ENCODE measurements at places on chromosomes 5 and 9.

- peaks cover 9% of the 10 kb centered on the region for H3K36me3 ChIP-seq
- H3K4me1 ChIP-seq: peaks cover 20% of the 10 kb centered on the region
- no peak for DNase-seq
- peaks cover 6% of the 10 kb centered on the region for H3K27me3 ChIP-seq
- H3K27ac ChIP-seq: no peak overlapping the region
These were observed 3.4 kb upstream of the DCTN4 start for GRCh38 chr5:150762211-150762610.

DNA sequence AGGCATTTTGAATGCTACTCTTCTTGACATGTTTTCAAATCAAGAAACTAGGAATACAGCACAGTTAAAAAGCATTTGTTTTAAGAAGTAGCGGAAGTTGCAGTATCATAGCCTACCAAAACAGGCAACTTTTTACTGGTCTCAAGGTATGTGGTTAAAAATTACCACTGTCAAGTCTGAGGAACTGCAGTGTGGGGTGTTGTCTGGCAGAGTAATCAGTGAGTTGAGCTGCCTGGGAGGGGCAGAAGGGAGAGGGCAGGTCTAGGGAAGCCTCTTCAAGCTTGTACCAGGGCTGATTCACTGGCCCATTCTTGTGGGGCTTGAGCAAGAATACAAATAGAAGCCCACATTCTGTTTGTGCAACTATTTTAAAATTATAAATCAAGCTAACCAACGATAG is 42.4 kb upstream of the SV2C start:
- H3K36me3 ChIP-seq: no peaks in the 10 kb centered on the region
- H3K27me3 ChIP-seq: peaks cover 31% of the 10 kb centered on the region
- H3K27ac ChIP-seq: no peak overlapping the region
- H3K4me3 ChIP-seq: no peak overlapping the region
- H3K4me1 ChIP-seq: peaks cover 5% of the 10 kb centered on the region

GRCh38 chr5:68242743-68243142 is 27.2 kb downstream of the PIK3R1 start:
- H3K27me3 ChIP-seq: no peaks in the 10 kb centered on the region
- DNase-seq: no peak
- no peak overlapping the region for H3K4me3 ChIP-seq
- peaks cover 18% of the 10 kb centered on the region for H3K36me3 ChIP-seq

DNA sequence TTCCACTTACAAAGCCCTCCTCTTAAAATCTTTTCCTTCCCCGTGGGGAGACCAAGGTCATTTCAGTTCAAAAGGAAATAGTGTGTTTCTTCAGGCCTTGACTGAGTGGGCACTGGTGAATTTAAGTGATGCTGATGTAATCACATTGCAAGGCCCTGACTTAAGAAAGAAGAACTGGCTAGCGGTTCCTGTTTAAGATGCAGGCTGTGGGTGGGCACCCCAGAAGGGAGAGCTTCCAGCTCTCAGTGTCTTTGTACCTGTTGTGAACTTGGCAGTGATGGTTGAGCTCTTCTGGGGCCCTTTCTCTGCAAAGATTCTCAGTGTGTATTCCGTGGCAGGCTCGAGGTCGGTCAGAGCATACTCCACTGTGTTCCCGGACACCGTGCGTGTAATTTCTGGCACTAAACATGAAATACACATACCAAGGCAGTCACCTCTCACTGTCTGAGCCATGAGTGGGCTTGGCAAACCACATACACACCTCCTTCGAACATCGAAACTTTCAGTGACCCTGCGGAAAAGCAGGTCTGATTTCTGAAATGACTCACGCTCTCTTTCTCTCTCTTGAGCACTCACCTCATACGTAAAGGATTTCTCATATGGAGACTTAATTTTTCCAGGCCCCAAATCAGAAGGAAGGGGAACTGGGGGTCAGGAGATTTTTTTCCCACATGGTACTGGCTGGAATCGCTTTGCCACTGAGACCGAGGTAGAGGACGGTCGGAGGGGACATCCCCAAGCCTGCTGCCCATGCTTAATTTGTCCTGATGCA is 81.9 kb downstream of the TNC start:
- H3K4me1 ChIP-seq: peaks cover 9% of the 10 kb centered on the region
- H3K4me3 ChIP-seq: peak overlapping the region; percentile 17
- no peaks in the 10 kb centered on the region for H3K36me3 ChIP-seq

GRCh38 chr5:59756373-59757035 is 137.0 kb downstream of the PDE4D start:
- H3K4me1 ChIP-seq: peaks cover 6% of the 10 kb centered on the region
- no peaks in the 10 kb centered on the region for H3K36me3 ChIP-seq
- H3K27ac ChIP-seq: peak overlapping the region; percentile 66
- no peaks in the 10 kb centered on the region for H3K27me3 ChIP-seq
- no peak for DNase-seq
- H3K4me3 ChIP-seq: no peak overlapping the region

GRCh38 chr5:74316064-74316603 is 324.4 kb downstream of the ENC1 start:
- H3K27ac ChIP-seq: no peak overlapping the region
- no peak for DNase-seq
- H3K4me1 ChIP-seq: peaks cover 2% of the 10 kb centered on the region
- no peaks in the 10 kb centered on the region for H3K36me3 ChIP-seq
- H3K27me3 ChIP-seq: peaks cover 21% of the 10 kb centered on the region

DNA sequence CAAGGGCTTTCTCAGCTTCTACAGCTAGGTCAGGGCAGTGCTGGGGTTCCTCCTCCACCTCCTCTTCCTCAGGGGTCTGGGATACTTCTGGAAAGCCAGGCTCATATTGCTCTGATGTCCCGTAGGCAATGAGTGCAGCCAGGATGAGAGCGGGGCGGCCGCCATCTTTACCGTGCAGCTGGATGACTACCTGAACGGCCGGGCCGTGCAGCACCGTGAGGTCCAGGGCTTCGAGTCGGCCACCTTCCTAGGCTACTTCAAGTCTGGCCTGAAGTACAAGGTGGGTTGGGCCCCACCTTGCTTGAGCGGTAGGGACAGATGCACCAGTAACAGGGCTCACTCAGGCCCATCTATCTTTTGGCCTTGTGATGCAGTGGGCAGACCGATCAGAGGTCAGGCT is 34.8 kb downstream of the GSN start:
- H3K4me1 ChIP-seq: peaks cover 29% of the 10 kb centered on the region
- H3K27me3 ChIP-seq: peaks cover 6% of the 10 kb centered on the region
- H3K36me3 ChIP-seq: peaks cover 14% of the 10 kb centered on the region
- no peak overlapping the region for H3K4me3 ChIP-seq
- no peak for DNase-seq

GRCh38 chr9:113715086-113715485 is 161.0 kb upstream of the ZNF618 start:
- H3K27ac ChIP-seq: no peak overlapping the region
- no peak for DNase-seq
- H3K4me1 ChIP-seq: no peaks in the 10 kb centered on the region
- H3K27me3 ChIP-seq: peaks cover 31% of the 10 kb centered on the region
- no peak overlapping the region for H3K4me3 ChIP-seq

- no peak overlapping the region for H3K27ac ChIP-seq
- no peak overlapping the region for H3K4me3 ChIP-seq
- peaks cover 14% of the 10 kb centered on the region for H3K27me3 ChIP-seq
- no peak for DNase-seq
- H3K36me3 ChIP-seq: no peaks in the 10 kb centered on the region
These were observed 61.8 kb downstream of the GDA start for GRCh38 chr9:72211047-72211446.

DNA sequence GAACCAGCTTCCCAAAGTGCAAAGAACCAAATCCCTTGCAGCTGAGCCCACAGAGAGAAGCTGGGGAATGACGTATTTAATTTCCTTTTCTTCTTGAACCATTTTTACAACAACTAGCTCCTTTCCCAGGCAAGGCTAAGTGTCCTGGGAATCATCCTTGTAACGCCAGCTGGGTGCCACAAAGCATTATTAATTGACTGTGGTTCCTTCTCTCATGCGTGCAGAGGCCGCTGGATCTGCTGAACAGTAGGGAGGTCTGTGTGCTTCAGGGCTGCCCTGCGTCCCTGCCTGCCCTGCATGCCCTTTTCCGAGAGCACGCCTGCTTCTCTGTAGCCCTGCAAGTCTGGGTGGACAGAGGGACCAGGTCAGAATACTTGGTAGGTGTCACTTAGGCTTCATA is 124.1 kb upstream of the OTULINL start:
- no peaks in the 10 kb centered on the region for H3K27me3 ChIP-seq
- DNase-seq: no peak
- peaks cover 28% of the 10 kb centered on the region for H3K36me3 ChIP-seq
- no peak overlapping the region for H3K27ac ChIP-seq

DNA sequence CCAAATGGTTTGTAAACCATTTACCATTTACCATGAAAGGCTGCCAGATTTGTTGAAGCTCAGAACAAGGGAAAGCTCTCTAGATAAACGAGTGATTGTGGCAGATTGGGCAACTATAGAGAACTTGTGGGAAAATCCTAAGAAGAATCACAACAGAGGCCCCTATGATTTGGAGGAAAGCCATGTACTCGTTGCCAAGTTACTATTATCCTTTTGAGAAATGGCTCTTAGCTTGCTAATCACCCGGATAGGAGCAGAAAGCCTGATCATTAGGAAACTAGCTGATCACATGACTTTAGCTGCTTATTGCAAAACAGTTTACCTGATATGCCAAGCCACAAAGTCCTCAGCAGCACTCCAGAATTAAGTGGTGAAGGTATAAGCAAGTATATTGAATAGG is 23.5 kb upstream of the ATG10 start:
- H3K4me1 ChIP-seq: no peaks in the 10 kb centered on the region
- no peak overlapping the region for H3K4me3 ChIP-seq
- no peak overlapping the region for H3K27ac ChIP-seq
- H3K36me3 ChIP-seq: no peaks in the 10 kb centered on the region
- H3K27me3 ChIP-seq: no peaks in the 10 kb centered on the region

DNA sequence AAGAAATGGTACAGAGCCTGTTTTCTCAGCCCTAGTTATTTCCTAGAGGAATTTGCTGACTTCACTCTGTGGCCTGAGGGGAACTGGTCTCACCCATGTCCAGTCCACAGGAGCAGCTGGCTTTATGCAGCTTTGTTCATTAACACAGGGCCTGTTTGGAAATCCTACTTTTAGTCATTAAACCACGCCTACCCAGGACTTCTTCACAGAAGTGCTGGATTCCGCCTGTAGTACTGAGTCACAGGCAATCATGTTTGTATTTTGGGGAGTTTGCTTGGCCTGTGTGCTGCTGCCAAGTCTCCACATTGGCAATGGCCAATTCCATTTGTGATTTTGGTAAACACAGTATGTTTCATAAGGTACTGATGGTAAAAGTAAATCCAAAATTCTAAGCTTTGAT is 52.8 kb downstream of the CTNND2 start:
- H3K4me1 ChIP-seq: no peaks in the 10 kb centered on the region
- no peak overlapping the region for H3K4me3 ChIP-seq
- no peak for DNase-seq
- H3K27me3 ChIP-seq: no peaks in the 10 kb centered on the region
- H3K27ac ChIP-seq: no peak overlapping the region

DNA sequence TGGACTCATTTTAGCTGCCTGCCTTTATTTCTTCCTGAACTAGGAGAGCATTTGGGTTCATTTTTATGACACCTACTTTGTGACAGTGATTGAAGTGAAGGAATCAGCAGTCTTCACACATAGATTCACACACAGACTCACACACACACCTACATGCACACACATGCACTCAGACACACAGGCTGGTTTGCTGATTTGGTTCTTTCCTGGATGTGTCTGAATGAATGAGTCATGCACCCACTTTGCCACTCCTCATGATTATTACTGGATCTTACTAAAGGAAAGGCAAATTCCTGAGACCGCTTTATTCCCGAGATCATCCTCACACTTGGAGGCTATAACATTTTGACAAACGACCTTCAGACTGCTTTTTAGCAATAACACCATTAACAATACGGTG is 529.5 kb downstream of the AGTPBP1 start:
- no peak overlapping the region for H3K27ac ChIP-seq
- no peak overlapping the region for H3K4me3 ChIP-seq

GRCh38 chr5:44932922-44933585 is 124.3 kb downstream of the MRPS30 start:
- H3K36me3 ChIP-seq: no peaks in the 10 kb centered on the region
- no peak overlapping the region for H3K27ac ChIP-seq
- no peak for DNase-seq
- H3K4me1 ChIP-seq: no peaks in the 10 kb centered on the region
- H3K27me3 ChIP-seq: no peaks in the 10 kb centered on the region
- H3K4me3 ChIP-seq: no peak overlapping the region

GRCh38 chr5:168721002-168721753 is 142.0 kb upstream of the PANK3 start:
- H3K27me3 ChIP-seq: peaks cover 13% of the 10 kb centered on the region
- no peak overlapping the region for H3K4me3 ChIP-seq
- no peaks in the 10 kb centered on the region for H3K4me1 ChIP-seq
- H3K27ac ChIP-seq: no peak overlapping the region
- no peak for DNase-seq

GRCh38 chr9:107630156-107630555 is 140.6 kb upstream of the KLF4 start:
- no peak overlapping the region for H3K27ac ChIP-seq
- H3K27me3 ChIP-seq: peaks cover 22% of the 10 kb centered on the region
- no peak for DNase-seq
- no peak overlapping the region for H3K4me3 ChIP-seq
- H3K36me3 ChIP-seq: no peaks in the 10 kb centered on the region

DNA sequence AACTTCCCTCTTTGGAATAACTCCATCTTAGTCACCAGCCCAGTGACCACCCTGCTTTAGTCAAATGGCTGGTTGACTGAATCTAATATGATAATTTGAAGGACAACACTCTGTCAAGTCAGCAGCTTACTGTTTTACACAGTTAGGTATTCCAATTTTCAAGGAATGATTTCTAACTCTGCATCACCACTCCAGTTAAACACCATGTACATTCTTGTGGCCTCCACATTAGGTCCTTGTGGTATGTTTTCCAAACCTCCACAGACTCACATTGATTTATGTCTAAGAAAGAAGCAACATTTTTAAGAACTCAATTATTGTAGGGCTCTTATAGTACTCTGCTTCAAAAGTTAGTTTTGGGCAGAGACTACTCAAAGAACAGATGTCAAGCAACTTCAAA is 110.7 kb downstream of the TLE1 start:
- no peak for DNase-seq
- H3K4me3 ChIP-seq: no peak overlapping the region
- H3K4me1 ChIP-seq: peaks cover 23% of the 10 kb centered on the region
- H3K27ac ChIP-seq: no peak overlapping the region
- H3K36me3 ChIP-seq: peaks cover 40% of the 10 kb centered on the region

- H3K27ac ChIP-seq: no peak overlapping the region
- no peaks in the 10 kb centered on the region for H3K4me1 ChIP-seq
- no peaks in the 10 kb centered on the region for H3K27me3 ChIP-seq
- no peak for DNase-seq
- no peak overlapping the region for H3K4me3 ChIP-seq
These were observed 210.0 kb upstream of the PAPPA start for GRCh38 chr9:115943431-115944165.

GRCh38 chr9:124776954-124777648 is at the start of gene OLFML2A:
TSS of gene OLFML2A (plus strand) at chr9:124777133. CDS start at chr9:124777271, 138 bp downstream.
- peak within 1 kb of the TSS; percentile 79 for H3K4me3 ChIP-seq
- H3K27ac ChIP-seq: peak within 1 kb of the TSS; percentile 70
- no peaks in the 10 kb centered on the region for H3K36me3 ChIP-seq
- H3K27me3 ChIP-seq: peaks cover 29% of the 10 kb centered on the region
- no peak for DNase-seq
- H3K4me1 ChIP-seq: peaks cover 28% of the 10 kb centered on the region

Measured in stimulated activated naive B cell treated with anti-CD40 and anti-IgM and Interleukin-4, amounts not matched to agents 10 μg/mL and 1 μg/mL and 100 μg/mL, for 72 hours (primary cell).